ENCODE measurements at places on chromosomes 7 and 10.

DNA sequence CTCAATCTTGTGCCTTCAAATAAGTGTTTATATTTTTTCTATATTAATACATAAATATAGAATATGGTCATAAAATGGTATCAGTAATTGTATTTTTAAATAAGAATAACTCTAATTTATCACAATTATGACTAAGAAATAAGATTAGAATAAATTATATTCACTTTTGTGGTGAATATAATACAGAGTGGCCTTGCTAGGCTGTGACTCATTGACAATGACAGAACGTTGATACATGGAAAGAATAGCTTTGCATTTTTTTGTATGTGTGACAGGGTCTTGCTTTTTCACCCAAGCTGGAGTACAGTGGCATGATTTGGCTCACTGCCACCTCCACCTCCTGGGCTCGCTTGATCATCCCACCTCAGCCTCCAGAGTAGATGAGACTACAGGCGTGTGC, 47.8 kb upstream of the PCLO start:
- DNase-seq = no peak

DNA sequence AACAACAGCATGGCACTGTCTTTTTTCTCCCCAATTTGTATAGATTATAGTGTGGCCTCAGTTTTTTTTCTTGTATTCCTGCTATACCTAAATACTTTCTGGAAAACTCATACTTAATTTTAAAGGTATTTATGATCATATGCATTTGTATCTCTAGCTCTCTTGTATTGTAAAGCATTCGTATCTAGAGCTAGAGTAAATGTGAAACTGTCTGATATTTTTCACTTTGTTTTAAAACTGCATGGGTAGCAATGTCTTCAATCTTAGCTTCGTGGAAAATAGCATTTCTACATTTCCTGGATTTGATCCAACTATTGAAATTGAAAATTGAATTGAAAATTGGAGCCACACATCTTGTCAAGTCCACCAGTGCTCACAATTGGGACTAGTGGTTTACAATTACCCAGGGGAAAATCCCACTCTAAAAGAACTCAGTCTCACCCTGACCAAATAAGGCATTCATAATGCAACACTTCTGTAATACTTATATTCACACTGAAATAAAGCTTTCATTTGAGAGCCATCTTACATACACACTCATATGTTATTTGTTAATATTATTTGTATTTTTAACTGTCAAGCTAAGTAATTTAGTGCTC, 51.3 kb upstream of the KLF6 start:
- DNase-seq = no peak

GRCh38 chr10:124703778-124704427, 40.3 kb downstream of the FAM53B start:
- no peak for DNase-seq

GRCh38 chr7:42469341-42469740, 232.3 kb upstream of the GLI3 start:
- DNase-seq = no peak

DNA sequence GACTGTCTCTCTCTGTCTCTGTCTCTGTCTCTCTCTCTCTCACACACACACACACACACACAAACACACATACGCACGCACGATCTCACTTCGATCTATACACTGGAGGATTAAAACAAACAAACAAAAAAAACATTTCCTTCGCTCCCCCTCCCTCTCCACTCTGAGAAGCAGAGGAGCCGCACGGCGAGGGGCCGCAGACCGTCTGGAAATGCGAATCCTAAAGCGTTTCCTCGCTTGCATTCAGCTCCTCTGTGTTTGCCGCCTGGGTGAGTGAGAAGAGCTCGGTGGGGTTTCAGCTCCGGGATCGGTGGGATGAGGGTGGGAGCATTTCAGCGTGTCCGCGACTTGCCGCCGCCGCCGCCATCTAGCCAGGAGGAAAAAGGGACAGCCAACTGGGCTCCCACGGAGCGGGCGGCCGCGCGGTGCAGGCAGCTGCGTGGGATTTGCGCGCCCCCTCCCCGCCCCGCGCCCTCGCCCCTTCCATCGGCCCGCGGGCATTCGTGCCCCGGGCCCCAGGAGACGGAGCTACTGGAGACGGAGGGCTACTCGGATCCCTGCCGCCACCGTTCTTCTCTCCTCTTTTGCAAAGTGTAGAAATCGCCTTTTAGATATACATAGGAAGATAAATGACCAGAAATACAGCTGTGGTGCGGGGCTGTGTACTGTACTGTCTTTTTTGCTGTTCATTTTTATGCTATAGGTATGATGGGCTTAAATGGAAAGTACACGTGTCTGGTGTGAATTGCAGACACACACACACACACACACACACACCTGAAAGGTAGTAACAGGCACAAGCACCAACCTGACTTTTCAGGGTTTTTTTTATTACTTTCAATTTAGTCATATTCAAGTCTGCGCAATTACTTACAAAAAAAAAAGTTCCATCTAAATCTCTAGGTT, 581 bp downstream of the PTPRZ1 start:
- DNase-seq = no peak

DNA sequence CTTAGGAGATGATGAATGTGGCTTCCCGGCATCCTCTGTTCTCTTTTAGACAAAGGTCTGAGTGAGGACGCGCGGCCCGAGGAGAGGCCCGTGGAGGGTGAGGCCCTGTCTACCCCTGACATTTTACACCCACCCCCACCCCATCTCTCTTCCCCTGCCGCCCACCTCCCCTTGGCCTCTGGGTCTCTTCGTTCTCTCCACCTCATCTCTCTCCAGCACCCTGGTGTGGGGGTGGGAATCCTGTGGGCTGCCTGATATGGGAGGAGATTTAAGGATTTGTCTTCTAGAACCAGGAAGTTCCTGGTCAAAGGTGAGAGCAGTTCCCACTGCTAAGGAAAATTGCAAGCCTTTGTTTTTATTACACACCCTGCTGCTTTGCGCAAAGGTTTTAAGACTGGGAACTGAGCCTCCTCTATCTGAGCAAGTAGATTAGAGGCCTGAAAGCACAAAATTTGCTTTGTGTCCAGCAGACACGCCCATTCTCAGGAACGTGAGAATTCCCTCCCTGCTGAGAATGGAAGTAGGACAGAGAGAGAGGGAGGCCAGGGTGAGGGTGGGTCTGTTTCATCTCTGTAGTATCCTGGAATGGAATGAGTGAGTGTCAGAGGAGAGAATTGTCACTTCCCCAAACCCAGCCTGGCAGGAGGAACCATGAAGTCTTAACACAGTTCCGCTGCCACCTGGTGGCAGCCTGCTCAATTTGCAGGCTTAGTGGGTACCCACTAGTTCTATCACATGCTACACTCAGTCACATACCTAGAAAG, 91.2 kb downstream of the GTF2IRD1 start:
- no peak for DNase-seq

DNA sequence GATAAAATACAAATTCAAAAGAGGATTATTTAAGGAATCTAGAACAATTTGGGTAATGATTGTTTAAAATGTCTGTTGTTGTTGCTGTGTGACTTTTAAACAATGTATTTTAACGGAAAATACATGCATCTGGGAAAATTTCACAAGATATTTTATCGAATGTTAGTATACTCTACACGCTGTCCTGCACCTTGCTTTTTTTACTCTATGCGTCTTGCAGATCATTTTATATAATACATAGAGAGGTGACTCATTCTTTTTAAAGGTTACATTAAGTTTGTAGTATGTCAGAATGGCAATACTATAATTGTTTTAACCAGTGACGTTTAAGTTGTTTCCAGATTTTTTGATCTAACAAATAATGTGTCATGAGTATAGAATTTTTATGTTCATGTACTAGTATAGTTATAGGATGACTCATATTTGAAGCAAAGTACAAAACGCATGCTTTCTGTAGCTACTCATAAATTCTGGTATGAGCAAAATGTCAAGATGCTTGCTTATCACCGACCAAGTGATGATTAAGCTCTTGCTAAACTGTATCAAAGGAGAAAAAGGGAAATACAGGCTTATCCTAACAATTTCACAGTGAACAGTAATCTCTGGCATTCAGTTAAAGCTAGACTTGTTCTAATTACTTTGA, 4.9 kb downstream of the DKK1 start:
- no peak for DNase-seq

DNA sequence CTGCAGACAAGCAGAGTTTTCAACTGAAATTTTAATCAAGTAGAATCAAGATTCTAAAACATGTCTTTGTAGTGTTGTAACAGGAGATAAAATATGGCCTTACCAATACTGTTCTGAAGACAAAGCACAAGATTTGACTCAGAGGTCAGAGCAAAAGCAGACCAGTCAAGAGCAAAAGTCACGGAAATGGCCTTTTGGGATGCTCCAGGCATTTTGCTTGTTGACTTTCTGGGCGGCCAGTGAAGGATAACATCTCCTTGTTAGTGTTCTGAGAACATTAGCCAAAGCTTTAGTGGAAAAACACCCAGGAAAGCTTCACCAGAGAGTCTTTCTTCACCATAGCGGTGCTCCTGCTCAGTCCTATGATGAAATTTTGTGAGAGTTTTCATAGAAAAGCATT, 590.6 kb downstream of the ARL4A start:
- no peak for DNase-seq

- DNase-seq = no peak
These were observed 5.8 kb downstream of the UNC5B start for GRCh38 chr10:71218046-71218650.

GRCh38 chr7:142813226-142813625, 41.6 kb upstream of the EPHB6 start:
- no peak for DNase-seq

- no peak for DNase-seq
These were observed 252.6 kb upstream of the ZNF32 start for GRCh38 chr10:43901302-43901701.

GRCh38 chr10:33047655-33048054, 89.6 kb upstream of the ITGB1 start:
- DNase-seq = no peak

DNA sequence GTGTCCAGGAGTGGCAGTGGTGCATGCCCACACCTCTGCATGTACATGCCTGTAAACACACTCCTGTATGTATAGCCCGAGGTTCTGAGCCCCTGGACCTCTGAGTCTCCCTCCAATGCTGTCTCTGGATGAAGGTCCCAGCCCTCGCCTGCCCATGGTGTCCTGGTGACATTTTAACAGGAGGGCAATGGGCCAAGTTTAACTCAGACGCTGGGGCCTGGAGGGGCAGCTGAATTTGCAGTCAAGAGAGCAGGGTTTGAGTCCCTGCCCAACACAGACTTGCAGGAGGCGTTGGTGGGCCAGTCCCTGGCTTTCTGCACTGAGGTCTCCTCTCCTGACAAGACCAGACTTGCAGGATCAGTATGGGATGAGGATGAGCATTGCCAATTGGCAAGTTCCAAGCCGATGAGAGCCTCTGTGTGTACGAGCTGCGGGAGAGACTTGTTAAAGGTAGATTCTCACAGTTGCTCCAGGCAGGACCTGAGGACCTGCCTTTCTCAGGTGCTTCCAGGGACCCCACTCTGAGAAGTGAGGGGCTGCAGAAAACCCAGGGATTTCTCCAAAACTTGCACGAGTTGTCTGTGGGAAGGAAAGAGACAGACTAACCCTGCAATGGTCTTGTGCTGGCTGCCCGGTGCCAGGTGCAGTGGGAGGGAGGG, 141.9 kb downstream of the ELFN1 start:
- no peak for DNase-seq

- DNase-seq = no peak
These were observed 217.8 kb downstream of the LRRN3 start for GRCh38 chr7:111308691-111309090.

GRCh38 chr10:58797356-58797755, 284.7 kb downstream of the BICC1 start:
- DNase-seq = no peak

DNA sequence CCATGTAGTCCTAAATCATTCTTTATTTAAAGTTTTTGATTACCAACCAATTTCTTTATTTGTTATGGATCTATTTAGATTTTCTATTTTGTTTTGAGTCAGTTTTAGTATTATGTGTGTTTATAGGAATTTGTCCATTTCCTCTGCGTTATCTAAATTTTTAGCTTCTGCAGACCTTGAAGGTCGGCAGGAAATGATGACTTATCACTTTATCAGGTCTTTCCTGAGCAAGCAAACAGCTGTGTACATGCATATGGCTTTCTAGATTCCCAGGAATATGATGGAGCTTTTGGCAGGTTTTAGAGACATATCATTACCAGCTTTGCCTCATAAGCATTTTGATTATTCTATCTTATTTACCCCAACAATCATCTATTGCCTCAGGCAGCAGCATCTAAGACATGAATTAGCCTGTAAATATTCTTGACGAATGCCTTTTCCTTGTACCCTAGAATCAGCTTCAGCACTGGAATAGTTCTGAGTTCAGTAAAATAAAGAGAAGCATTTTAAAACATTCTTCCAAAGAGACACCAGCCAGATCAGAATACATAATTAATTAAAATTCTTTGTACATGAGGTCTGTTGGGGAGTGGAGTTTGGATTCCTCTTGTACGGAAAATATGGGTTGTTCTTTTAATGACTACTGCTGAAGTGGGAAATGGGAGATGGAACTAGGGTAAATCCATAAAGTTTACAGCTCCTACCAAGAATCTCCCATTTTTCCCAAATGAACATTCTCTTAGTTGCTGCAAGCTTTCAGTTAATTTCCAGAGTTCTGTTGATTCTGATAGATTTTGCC, 408.8 kb upstream of the SEMA3C start:
- no peak for DNase-seq

DNA sequence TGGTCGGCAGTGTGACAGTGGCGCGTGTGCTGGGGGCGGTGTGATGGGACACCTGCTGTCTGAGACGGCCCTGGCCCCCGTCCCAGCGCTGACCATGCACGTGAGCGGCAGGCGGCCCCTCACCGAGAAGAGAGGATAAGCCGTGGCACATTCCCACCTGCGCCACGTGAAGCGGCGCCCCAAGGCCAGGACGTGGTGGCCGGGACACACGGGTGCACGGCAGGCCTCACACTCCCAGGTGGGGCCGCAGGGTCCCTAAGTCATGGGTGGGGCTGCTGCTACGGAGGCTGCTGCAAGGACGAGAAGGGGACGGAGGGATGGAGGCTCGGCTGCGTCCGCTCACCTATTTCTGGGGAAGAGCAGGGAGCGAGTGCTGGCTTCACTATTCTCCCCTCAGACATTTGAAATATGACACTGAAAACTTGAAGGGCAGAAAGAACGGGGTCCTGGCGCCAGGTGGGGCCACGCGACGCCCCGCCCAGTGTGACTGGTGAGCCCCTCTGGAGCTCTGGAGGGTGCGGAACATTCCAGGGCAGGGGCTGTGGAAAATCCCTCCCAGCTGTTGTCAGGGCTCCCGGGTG, 7.5 kb downstream of the CYP2W1 start:
- no peak for DNase-seq

- no peak for DNase-seq
These were observed 616.9 kb upstream of the GHITM start for GRCh38 chr10:83522456-83522855.

DNA sequence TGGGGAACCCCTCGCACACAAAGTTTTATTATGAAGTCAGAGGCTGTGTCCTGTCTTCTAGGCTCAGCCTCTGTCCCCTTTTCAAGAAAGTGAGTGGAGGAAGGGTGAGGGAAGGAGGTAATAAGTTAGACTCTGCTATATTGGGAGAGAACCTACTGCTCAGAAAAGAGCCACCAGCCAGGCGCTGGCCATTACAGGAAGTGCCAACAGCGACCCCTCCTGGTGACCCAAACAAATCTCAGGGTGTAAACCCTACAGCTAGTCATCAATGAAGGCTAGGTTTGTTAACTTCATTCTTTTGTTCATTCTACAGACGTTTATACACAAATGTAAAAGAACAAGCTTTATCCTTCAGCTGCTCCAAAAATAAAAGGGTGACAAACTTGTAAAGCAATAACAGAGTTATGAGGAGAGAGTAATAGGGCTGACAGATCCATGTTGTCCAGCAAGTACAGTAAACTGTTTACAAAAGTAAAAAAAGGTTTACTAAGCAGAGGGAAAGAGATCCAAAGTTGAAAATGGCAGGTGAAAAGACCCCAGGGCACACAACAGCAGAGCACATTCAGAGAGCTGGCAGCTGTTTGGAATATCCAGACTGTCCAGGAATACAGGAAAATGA, 82.7 kb downstream of the FAM204A start:
- DNase-seq = no peak

Data from cortex of kidney (tissue), 1 donor.